ENCODE measurements at places on chromosomes 6 and 20.

GRCh38 chr6:25447570-25447929, 168.4 kb downstream of the CARMIL1 start:
- no peak for DNase-seq

DNA sequence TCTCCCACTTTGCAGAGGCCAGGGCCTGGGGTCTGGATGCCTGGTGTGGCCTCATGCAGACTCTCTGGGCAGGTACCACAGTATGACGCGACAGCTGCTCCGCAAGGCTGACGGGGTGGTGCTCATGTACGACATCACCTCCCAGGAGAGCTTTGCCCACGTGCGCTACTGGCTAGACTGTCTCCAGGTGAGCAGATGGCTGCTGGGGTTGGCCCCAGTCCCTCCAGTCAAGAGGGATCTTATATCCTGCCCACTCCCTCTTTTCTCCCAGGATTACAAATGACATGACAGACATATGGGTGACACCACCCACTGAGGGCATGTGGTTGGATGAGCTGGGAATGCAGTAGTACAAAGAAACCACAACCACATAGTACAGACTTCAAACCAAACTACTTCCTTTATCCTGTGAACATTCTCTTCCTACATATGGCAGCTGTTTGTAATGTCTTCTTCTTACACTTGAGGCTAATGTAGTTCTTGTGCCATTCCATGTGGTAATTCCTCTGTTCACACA, 29.9 kb downstream of the RAB44 start:
- DNase-seq: peak; percentile 44

GRCh38 chr6:43219119-43219518, 10.2 kb downstream of the DNPH1 start:
- DNase-seq: no peak

DNA sequence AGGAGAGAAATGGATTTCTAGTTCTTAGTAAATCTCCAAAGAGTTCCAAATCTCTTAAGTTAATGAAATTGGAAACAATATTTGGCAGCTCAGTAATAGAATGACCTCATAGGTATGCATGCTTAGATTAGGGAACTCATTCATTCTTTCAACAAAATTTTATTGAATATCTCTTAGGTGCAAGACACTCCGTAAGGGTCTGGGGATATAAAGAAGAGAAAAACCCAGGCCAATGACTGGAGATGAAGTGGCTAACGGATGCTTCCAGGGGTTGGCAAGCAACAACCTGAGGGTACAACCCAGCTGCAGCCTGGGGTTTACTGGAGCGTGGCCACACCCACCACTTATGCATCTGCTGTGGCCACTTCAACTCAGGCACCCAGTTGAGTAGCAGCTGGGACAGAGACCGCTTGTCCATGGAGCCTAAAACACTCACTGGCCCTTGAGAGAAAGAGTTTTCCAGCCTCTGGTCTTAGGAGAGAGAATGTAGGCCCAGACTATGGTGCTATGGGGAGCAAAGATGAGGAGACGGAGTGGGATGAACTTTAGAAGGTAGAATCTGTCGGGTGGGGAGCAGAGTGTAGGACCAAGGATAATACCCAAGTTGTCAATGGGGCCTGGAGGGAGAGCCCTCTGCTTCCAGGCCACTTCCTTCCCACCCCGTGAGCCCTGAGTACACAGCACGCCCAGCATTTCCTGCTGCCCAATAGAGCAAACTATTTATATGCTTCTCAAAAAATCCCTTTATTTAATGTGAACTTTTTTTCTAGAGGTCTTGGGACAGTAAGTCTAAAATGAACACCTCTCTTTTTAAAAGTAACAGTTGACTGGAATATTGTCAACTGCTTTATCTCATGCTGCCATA, 46.8 kb upstream of the PXDC1 start:
- DNase-seq: no peak

DNA sequence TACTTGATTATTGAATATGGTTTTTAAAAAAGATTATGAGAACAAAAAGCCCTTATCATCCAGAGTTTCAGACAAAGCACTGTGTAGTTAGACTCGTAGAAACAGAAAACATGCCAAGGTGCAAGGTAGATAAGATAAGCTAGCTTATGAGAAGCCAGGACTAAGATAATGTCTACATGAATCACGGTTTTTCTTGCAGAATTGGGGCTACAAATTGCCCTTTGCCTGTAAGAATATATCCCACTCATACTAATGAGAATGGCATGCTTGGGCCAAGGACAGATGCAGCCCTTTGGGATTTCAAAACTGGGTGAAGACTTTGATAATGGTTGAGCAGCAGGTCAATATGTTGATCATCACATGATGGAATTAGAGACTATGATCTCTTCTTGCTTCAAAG, 165.3 kb upstream of the PREP start:
- DNase-seq: no peak

DNA sequence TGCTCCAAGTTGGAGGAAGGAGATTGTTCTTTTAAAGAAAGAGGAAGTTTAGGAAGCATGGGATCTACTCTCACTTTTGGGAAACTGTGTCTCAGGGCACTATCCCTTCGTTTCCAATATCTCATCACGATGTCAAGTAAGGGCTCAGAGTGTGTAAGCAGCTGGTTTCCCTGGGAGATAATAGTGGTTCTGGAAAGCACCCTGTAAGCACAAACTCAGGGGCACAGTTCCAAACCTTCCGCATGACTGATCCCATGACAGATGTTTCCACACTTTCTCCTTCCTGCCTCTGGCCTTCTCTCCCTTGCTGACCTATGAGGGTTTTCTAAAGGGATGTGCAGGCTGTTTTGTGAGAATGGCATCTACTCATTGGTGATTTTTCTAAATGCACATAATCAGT, 33.9 kb downstream of the ADTRP start:
- DNase-seq: peak; percentile 73

- DNase-seq: no peak
Measured at GRCh38 chr20:41082306-41082705, 53.7 kb downstream of the TOP1 start.

GRCh38 chr20:21049305-21049828, 56.8 kb downstream of the LINC00237 start:
- no peak for DNase-seq

DNA sequence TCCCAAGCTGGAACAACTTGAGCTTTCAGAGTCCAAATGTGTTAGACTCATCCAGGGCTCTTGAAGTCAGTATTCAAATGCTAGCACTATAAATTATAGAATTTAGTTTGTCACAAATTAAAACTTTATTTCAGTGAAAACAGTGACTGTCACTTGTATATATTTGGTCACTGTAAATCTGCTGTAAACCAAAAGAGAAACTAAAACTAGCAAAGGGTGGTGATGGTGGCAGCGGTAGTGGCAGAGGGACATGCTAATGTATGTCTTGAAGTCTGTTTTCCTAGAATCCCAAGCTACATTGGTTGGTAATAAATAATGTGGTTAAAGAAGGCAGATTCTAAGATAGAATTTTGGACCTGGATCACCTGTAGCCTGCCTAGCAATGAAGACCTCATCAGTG, 140.4 kb upstream of the CENPW start:
- DNase-seq: no peak

- no peak for DNase-seq
Measured at GRCh38 chr6:164035900-164036485, 621.5 kb downstream of the QKI start.

DNA sequence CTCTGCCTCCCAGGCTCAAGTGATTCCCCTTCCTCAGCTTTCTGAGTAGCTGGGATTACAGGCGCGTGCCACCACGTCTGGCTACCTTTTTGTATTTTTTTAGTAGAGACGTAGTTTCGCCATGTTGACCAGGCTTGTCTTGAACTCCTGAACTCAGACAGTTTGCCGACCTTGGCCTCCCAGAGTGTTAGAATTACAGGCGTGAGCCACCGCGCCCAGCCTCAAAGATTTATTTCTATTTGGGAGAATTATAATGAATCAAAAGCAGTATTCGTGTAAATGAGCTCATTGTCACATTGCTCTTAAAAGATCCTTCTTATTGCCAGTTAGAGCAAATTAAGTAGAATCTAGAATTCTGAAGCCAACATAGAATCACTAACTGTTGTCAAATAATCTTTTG, 9.4 kb upstream of the ZNF343 start:
- no peak for DNase-seq

DNA sequence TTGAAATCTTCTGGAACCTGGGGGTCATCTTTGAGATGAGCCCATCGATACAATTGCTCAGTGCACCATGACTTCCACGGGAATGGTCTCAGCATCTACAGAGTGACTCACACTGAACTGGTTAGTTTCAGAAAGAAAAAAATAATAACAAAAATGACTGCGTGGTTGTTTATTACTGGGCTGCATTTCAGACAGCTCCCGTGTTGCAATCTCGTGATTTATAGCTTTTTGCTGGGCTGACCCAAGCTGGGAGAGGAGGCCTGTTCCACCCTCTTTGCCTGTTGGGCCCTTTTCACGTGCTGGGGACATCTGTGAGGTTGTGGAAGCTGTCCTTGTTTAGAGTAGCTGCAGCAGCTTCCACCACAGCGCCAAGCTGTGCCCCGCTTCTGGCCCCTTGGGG, 225.5 kb downstream of the BMP7 start:
- DNase-seq: peak; percentile 45

DNA sequence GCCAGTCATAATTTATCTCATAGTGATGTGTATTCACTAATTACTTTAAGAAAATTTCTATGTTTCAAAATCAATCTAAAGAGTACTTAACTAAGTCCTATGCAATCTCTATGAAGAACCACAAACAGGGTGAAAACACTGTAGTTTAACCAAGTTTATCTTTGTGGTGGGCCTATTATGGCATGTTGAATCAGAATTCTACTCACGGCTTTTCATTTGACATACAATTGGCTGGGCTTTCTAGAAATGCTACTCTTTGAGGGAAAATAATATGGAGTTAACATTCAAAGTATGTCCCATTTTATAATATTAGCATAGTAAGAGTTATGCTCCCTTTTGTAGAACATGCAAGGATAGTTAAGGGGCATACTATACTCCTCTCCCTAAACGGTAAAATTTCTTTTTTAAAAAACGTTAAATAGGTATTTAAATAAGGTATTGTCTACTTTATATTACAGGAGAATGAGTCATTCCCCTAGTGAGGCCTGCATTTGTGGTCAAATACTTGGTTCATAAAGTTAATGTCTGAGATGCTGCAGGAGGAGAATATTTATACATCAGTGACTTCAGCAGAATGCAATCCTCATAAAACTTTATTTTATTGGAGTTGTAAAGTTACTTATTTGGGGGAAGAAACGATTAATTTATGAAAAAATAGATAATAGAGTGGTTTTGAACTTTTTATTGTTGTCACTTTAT, 1.8 kb downstream of the MOXD1 start:
- DNase-seq: peak; percentile 73

DNA sequence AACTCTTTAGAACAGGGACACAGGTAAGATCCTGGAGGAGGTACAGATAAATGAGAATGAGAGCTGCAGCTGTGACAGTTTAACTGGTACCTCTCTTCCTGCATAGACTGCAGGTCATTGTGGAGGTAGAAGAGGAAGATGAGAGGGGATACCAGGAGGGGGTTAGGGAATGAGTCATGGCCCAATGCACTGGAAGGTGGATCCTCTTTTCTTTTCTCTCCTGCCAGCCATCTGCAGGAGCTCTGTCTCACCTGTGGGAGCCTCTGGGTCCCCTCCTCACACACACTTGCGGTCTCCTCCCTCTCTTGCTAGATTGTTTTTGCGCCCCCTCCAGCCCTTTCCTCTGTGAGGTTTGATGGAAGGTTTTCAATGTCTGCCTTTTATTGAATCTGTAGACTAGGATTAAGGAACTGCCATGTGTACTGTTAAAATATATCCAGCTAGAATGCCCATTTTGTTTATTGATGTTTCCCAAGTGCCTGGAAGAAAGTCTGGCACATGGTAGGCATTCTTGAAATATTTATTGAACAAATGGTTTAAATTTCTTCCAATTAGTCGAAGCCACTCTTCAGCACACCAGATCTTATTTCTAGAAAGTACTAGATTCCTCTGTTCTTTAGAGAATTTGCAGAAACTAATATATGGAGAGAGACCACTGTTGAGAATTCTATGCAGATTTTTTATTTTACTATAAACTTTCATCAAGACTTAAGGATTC, 13.0 kb downstream of the C6orf163 start:
- no peak for DNase-seq

GRCh38 chr6:19873031-19873430, 35.9 kb downstream of the ID4 start:
- DNase-seq: no peak

DNA sequence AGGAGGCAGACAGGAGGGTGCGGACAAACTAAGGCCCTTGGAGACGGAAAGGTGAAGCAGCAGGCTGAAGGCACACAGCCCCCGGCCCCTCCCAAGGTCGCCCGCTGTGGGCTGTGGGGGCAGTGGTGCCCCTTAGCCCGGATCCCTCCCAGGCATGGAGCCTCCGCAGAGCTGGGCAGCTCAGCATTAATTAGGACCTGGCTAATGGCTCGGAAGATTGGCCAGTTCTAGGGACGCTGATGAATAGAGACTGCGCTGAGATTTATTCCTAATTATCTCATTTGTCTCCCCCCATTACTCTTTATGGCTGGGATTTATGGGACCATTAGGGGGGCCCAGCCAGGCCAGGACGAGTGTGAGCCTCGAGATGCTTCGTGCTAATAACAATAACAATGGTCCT, 20.4 kb downstream of the MDFI start:
- no peak for DNase-seq

- DNase-seq: peak; percentile 22
Measured at GRCh38 chr6:138004430-138005287, 102.6 kb downstream of the PERP start.

DNA sequence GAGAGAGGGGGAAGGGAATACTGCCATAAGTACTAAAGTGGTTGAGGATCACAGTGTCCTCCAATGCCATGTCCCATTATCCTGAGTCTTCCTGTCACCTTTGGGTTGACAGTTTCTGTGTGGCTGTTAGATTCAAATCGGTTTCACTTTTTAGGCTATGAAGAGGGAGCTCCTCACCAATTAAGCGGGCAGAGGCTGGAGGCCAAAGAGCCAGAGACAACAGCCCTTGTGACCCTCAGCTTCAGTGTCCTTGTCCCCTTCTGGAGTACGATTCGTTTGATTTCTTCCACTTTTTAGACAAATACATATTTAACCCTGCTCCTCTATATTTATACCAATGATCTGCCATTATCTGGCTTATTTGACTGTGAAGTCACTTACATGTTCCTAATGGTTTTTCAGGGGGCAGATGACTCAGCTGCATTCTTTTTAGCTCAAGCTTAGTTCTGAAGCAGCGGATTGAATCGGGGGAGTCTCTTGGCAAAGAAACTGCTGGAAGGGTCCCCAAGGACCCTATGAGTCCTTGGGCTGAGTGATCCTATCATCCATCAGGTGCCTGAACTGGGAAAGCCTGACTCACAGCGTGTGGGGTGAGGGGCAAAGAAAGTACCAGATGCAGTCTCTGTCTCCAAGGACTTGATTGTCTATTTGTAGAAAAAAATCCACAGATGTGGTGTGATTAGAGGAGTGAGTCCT, 18.2 kb downstream of the FERMT1 start:
- DNase-seq: peak; percentile 70
